ENCODE measurements at places on chromosomes 7 and 10.

DNA sequence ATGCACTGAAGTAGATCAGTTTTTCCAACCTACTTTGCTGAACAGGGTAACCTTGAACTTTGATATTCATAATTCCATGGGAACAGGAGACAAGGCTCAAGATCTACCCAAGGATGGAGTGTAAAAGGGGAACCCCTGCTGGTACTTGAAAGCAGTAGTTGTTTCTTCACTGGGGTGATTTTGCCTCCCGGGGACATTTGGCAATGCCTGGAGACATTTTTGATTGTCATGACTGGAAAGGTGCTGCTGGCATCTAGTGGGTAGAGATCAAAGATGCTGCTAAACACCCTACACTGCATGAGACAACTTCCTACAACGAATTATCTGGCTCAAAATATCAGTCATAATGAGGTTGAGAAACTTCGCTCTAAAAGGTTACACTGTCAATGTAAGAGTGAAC is 214.8 kb upstream of the CTBP2 start:
- DNase-seq: no peak

DNA sequence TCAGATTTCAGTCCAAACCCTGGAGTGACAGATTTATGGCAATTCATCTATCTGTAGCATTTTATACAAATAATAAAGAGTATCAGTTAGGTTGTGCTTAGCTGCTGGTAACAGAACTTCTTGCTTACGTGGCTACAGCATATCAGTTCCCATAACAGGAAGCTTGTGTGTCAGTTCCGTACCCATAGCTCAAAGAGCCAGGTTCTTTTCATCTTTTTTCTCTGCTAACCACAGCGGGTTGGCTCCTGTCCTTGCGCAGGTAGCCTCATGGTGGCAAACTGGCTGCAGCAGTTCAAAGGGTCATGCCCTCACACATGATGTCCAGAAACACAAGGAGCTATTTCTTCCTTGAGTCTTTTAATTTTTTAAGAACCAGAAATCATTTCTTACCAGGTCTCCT is 1041.8 kb downstream of the GATA3 start:
- no peak for DNase-seq

- no peak for DNase-seq
Observed at GRCh38 chr10:1102416-1102815, 46.2 kb downstream of the WDR37 start.

GRCh38 chr10:97427571-97428179 is 1.7 kb downstream of the PGAM1 start:
- no peak for DNase-seq

- no peak for DNase-seq
Observed at GRCh38 chr10:15579605-15580004, 140.1 kb downstream of the ITGA8 start.
